Muscle of back (tissue), 13 donors: ENCODE measurements at places on chromosomes 7 and 10. TPM values are rescaled to one million over a fixed set of nuclear protein-coding genes. Genes with fewer than 3 reads are reported as not detected.

- DNase-seq, result no peak
Observed at GRCh38 chr7:81534446-81534845, 235.4 kb downstream of the HGF start.

- no peak for DNase-seq
Observed at GRCh38 chr7:101902680-101903514, 85.5 kb downstream of the CUX1 start.

GRCh38 chr10:102679596-102679995, 34.6 kb downstream of the ARL3 start:
- no peak for DNase-seq

- DNase-seq, result no peak
Observed at GRCh38 chr7:151657173-151657572, 137.5 kb upstream of the RHEB start.

- no peak for DNase-seq
Observed at GRCh38 chr10:24455447-24455846, 246.5 kb downstream of the KIAA1217 start.

- DNase-seq, result no peak
Observed at GRCh38 chr7:138842111-138842510, 44.1 kb upstream of the ATP6V0A4 start.

DNA sequence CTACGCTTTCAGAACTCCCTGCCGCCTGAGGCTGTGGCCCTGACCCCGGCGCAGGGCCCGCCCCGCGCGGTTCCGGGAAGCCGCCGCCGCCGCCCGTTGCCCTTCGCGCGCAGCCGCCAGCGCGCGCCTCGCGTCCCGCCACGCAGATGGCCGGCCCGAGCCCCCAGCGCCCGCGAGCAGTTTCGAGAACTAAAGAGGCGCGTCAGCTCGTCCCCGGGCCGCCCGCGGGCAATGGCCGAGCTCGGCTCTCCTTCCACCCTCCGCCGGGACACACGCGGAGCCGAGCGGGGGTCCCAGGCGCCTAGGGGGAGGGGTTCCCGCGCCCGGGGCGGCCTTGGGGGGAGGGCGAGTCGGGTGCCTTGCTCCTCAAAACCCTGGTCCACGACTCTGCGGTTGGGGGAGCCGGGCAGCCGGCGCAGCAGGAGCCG, 1.8 kb downstream of the HNRNPF start:
- DNase-seq, result no peak

Gene MCM10
- polyA plus RNA-seq, result 5.9 TPM

- no peak for DNase-seq
Observed at GRCh38 chr7:48901966-48902365, 22.4 kb upstream of the CDC14C start.

DNA sequence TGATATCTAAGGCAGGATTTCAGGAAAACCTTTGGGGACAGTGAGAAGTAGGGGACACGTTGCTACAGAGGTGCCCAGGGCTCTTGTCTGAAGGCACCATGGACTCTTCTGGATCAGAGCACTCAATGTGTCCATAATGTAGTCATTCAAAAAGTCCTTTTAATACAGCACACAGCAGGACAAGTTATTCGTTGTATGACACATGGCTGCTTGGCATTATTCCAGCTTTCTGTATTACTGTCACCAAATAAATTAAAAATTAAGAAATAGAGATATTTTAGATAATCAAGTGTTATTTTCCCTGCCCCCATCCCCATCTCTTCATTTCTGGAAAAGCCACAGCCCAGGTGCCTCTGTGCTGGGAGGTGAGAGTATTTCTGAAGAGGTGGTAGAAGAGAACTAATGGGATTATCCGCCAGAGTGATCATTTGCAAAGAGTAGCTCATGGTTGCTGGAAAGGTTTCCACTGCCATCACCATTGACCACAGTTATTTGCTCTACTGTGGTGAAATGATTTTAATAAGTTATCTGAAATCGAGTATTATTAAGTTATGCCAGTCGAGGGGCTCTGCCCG, 83.0 kb downstream of the CXCL12 start:
- no peak for DNase-seq

GRCh38 chr7:22872096-22872807, 49.6 kb upstream of the TOMM7 start:
- DNase-seq, result no peak

GRCh38 chr7:114973147-114973546, 51.3 kb downstream of the MDFIC start:
- DNase-seq, result no peak

Gene ZNF746
- 8.6 TPM for polyA plus RNA-seq

DNA sequence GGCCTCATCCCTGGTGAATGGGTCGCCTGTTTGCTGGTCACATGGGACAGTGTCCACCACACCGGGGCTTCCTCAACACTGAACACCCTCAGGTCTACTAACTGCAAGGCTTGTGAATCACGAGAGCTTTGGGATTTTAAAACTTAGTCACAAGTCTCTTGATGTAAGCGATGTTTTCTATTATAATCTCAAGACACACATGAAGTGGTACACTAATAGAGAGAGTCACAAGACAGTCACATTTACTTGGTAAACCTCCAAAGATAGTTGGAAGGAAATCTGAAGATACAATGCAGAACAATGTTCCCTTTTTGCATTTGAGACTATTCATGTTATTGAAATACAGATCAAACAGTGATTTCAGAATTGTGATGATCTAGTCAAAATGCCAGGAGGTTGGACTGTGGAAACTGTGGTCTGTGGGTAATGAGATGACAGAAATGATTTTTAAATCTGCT, 233.1 kb upstream of the KLF6 start:
- no peak for DNase-seq

DNA sequence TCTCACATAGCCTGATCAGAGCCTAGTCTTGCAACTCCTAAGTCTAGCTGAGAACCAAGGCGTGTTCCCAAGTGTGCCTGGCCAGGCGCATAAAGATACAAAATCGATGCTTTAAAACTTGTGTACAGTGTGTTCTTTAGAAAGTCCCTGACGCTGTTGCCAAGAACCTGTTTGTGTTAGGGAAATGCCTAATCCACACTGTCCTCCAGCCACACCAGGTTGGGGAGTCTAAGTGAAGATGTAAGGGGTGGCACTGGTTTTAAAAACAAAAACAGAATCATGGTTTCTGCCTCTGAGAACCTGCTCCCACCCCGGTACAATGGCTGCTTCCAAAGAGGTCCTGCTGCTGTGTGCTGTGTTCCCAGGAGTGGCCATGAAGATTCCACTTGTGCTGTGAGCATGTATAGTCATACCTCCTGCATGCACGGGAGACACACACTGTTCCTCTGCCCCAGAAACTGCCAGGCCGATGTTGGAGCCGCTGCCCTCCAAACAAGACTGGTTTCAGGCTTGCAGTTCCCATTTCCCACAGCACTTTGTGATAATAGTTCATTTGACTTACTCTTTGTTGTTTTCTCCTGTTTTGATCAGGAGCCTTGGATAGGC, 88.5 kb downstream of the CCNY start:
- DNase-seq, result no peak

GRCh38 chr7:423312-424260, 96.1 kb downstream of the PDGFA start:
- no peak for DNase-seq

GRCh38 chr7:111080495-111081105, 10.3 kb upstream of the LRRN3 start:
- DNase-seq, result no peak

- DNase-seq, result no peak
Observed at GRCh38 chr10:93413252-93413689, 68.9 kb downstream of the MYOF start.

Gene CXCL12
- 213 TPM for polyA plus RNA-seq

- no peak for DNase-seq
Observed at GRCh38 chr7:43747328-43748105, 11.0 kb upstream of the BLVRA start.

DNA sequence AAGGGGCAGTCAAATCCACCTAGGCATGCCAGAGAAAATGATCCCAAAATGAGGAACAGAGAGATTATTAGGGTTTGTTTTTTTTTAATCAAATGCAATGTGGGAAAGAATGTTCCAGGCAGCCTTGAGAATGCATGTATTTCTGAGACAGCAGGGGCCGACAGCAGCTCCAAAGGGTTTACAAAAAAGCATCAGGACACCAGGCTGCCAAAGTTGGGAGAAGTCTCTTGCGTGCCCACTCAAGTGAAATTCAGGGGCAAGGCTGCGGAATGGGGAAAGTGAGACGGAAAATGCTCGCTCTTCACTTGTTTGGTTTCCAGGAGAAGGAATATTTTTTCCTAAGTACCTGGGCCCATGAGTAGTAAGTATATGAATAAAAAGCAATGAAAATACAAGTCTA, 101.2 kb downstream of the USP6NL start:
- no peak for DNase-seq

GRCh38 chr10:97089209-97089870, 96.4 kb downstream of the SLIT1 start:
- DNase-seq, result no peak

DNA sequence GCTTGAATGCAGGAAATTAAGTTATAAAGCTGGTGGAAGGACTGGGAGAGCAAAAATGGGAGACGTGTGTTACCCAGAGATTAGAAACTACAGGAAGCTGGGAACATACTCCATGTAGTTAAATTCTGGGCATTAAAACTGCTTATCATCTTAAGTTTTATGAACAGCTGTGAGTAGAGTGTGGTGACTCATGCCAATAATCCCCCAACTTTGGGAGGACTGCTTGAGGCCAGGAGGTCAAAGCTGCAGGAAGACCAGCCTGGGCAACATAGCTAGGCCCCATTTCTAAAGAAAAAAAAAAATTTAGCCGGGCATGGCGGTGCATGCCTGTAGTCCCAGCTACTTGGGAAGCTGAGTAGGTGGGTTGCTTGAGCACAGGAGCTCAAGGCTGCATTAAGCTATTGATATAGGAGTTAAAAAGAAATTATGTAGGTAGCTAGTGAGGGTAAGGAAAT, 56.2 kb upstream of the SEPHS1 start:
- DNase-seq, result no peak

DNA sequence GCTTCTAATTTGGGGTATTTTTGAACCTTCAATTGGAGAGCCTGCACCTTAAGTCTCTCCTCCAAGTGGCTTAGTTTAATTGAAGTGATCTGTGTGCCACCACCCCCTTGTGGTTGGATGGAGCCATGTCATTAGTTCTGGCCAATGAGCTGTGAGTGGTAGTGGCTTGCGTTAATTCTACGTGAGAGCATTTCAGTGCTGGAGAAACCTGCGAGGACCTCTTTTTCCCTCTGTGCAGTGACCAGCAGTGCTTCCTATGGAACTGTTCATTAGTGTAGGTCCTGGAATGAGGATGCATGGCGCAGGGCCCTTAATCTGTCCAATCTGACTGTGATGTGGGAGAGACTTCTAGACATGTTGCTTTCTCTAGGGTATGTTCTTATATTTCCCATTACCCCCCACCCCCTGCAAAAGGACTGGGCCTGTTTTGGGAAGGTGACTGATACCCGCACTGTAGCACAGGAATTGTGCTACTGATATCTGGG, 3.8 kb downstream of the HILPDA start:
- peak; percentile 62 for DNase-seq

GRCh38 chr7:7897509-7897908, 71.1 kb upstream of the GLCCI1 start:
- no peak for DNase-seq

Gene ZNF32
- polyA plus RNA-seq, result 54.6 TPM

DNA sequence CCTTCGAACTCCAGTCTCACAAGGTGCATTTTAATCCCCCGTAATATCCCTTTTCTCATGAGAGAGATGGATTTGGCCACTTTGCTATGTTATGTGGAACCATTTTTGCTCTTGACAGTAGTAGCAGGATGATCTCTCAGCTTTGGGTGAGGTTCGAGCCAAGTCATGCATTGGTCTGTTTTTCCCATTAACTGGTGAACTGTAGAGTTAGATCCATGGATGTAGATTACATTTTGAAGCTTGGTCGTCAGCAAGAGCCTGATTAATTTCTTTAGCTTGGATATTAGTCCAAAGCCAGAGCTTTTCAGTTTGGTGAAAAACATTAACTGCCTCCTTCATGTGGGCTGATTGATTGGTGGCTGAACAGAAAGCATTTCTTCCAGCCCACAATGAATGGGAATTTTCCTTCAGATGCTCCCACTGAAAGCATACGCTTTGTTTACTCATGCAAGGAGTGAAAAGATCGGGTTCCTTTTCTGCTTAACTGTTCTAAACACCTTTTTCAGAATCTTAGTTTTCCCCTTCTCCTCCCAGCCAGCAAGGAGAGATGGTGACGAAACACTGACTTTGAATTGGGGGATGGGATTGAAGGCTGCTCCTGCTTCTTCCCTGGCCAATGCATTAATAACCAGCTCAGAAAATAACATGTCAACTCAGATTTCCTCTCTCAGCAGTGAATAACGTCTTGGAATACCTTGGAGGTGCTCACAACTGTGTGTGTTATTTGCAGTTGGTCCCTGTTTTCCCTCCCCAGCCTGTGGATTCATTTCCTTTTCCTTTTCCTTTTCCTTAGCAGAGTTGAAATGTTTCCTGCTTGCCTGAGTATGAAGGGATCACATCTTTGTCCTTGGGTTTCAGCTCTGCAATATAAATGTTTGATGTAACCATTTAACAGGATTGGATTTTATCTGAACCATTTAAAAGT, 351.8 kb upstream of the FZD8 start:
- no peak for DNase-seq

Gene CLDN3
- 0.16 TPM for polyA plus RNA-seq

- DNase-seq, result no peak
Observed at GRCh38 chr7:5437987-5438386, 14.4 kb upstream of the TNRC18 start.

DNA sequence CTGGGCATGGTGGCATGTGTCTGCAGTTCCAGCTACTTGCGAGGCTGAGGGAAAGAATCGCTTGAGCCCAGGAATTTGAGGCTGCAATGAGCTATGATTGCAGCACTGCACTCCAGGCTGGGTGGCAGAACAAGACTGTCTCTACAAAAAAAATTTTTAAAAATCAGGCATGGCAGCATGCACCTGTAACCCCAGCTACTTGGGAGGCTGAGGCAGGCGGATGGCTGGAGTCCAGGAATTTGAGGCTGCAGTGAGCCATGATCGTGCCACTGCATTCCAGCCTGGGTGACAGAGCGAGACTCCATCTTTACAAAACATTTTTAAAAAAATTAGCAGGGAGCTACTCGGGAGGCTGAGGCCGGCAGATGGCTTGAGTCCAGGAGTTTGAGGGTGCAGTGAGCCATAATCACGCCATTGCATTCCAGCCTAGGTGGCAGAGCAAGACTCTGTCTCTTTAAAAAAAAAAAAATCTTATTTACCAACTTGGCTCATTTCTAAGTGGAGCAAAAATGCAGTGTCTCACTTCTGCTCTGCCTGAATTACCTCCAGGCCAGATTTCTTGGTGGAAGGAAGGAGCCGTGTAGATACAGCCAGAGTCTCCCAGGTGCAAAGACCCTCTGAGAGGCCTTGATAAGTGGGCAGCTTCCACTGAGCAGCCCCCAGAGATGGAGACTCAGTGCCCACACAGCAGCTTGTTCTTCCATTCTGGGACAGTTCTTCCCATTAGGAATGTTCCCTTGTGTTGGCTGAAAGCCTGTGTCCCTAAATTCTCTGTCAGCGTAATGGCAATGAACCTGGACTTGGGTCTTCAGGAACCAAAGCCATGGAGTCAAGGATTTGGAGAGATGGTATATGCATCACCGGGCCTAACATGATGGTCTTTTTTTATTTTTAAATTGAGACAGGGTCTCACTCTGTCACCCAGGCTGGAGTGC, 30.0 kb downstream of the GTF2IRD1 start:
- DNase-seq, result no peak

Gene VAX1
- not detected for polyA plus RNA-seq

Gene ANXA8L1
- not detected for polyA plus RNA-seq

- peak; percentile 84 for DNase-seq
Observed at GRCh38 chr7:149147072-149147751, at the start of gene ZNF398. TSS of gene ZNF398 (plus strand) at chr7:149147453. CDS start at chr7:149147743, 290 bp downstream.
